ENCODE measurements at places on chromosomes 13 and 19.

GRCh38 chr19:7668842-7669241 is at the start of gene RETN:
TSS of gene RETN (plus strand) at chr19:7669049. CDS start at chr19:7669327, 278 bp downstream.
- no peak for DNase-seq

DNA sequence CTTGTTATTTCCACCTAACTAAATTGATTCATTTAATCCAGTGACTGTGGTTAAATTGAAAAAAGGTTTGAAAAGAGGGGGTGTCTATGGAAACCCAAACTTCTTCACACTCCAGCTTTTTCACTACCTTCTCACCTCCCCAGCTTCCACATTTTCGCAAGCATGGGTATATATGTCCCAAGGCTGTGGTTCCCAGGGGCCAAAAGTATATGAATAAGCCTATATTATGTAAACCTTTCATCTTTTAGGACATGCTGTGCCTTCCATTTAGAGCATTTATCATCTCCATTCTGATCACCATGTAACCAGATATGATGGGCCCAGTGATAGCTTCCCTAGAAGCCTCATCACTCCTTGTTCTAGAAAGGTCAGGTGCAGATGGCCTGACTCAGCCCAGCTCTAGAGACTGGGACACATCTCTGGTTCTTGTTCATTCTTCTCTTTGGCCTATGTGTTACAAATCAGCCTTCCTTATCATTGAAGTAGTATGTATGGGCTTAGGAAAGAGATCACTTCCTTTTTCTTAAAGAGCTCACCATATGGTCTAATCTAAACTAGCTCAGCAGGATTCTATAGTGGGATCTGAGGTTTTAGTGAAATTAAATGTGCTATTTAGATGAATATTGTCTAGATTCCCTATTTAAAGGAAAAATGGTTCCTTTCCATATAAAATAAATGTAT is 19.5 kb upstream of the ARL11 start:
- no peak for DNase-seq

- DNase-seq: no peak
Measured at GRCh38 chr19:34179066-34179465, 6.8 kb downstream of the LSM14A start.

- no peak for DNase-seq
Measured at GRCh38 chr13:31774186-31774750, 34.9 kb downstream of the RXFP2 start.

DNA sequence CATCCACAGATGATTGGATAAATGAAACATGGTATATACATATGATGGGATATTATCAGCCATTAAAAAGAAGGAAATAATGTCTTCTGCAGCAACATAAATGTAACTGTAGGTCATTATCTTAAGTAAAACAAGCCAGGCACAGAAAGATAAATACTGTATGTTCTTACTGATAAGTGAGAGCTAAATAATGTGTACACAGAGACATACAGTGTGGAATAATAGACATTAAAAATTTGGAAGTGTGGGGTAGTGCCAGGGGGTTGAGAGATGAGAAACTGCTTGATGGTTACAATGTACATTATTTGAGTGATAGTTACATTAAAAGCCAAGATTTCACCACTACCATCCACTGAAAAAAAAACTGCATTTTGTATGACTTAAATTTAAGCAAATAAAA is 26.0 kb upstream of the GPC6 start:
- DNase-seq: no peak

DNA sequence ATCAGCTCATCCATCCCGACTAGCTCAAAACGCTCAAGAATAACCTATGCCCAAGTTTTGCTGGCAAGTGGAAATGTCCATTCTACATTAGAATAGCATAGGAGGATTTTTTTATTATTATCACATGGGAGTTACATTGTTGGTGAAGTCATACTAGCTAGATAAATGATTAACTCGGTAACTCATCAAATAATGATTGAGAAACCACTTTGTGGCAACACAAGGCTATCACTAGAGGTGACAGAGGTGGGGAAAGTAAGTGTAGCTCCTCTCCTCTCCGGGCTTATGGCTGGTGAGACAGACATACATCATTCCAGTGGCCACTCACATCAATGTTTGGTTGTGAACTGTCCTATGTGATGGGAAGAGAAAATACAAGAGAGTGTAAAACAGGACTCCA is 161.6 kb downstream of the ZIC5 start:
- DNase-seq: no peak

GRCh38 chr13:75876142-75877050 is 240.3 kb downstream of the LMO7 start:
- peak; percentile 50 for DNase-seq

GRCh38 chr13:34345258-34345965 is 527.5 kb downstream of the RFC3 start:
- no peak for DNase-seq

DNA sequence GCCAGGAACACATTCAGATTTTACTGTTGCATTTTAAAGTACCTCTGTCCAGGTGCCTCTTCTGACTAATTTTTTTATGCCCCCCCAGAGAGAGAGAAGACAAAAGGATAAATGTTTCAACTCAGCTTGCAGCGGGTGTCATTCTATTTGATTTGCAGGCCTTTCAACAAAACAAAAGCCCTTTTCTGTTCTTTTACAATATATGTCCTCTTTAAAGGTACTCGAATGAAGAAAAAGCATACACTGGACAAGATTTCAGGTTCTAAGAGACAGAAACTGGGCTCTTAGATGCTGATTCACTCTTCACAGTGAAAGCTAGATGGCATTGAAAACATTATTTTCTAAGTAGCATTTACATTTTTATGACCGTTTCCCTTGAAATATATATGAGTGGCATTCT is 2.9 kb upstream of the FRY start:
- DNase-seq: no peak

DNA sequence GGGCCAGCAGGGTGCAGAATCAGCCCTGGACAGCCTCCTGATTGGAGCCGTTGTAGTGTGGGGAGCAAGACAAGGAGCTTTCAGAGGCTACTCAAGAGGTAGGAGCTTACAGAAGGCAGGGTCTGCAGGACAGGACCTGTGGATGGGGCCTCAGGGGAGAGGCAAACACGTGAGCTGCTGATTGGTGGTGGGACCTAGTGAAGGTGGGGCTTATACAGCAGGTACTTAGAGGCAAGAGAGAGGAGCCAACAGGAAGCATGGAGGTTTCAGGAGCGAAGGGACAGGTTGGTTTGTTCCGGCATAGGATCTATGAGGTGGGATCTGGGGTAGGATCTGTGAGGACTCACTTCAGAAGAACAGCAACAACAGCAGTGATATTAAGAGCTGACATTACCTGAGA is 32.4 kb downstream of the ZSWIM4 start:
- no peak for DNase-seq

- DNase-seq: peak; percentile 44
Measured at GRCh38 chr19:35757231-35757748, 461 bp upstream of the HSPB6 start.

DNA sequence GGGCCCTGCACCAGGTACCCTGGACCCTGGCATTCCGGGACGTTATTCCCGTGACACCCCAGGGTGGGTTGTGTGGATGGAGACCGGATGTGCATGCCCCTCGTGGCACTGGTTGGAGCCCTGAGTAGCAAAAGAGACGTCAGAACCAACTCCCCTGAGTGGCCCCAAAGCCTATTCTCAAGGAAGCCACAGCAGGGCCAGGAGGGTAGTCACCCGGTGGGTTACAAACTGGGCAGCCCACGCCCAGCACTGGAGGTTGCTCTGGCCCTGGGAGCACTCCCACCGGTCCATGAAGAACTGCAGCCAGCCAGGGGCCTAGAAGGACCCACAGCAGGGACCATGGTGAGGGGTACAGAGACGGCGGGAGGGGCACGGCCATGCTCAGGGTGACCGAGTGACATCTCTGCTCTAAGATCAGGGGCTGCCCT is 7.5 kb downstream of the KLF16 start:
- no peak for DNase-seq

DNA sequence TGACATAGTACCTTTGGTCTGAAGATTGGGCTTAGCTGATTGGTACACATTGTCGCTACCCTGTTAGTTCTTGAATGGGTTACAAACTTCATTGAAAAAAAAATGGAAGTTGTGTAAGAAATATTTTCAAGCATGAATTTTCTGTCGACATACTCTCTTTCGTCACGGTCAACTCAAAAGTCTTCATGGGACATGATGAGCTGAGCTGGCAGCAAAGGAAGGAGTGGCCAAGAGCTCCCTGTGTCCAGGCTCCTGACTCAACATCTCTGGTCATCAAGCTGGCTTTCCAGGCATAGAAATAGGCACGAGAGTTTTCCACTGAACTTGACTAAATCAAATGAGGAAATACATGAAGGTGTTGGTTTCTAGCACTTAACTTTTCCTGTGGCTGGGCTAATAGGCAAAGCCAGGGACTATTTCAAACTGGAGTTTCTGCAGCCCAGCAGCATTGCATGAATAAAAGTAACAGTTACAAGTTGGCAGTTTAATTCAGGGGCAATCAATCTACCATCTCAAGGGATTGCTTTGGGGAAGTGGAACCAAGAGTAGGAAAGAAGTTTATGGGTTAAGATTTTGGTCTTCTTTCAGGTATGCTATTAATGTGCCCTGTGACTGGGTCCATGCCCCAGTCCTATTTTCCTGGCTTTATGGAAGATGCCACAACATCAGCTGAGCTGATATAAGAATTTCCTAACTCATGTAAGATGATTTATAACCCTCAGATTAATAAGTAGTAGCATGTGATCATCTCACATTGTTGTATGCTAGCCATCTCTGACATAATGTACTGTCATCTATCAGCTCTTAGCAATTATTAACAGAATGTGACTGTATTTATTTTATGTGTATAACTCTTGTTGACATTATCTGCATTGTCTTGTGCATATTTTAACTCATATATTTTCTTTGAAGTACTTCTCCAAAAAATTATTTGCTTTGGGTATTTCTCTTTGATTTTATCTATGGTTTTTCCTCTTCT is 385.8 kb downstream of the DLEU7 start:
- DNase-seq: no peak

GRCh38 chr13:98307463-98308085 is 130.5 kb upstream of the RNF113B start:
- no peak for DNase-seq

DNA sequence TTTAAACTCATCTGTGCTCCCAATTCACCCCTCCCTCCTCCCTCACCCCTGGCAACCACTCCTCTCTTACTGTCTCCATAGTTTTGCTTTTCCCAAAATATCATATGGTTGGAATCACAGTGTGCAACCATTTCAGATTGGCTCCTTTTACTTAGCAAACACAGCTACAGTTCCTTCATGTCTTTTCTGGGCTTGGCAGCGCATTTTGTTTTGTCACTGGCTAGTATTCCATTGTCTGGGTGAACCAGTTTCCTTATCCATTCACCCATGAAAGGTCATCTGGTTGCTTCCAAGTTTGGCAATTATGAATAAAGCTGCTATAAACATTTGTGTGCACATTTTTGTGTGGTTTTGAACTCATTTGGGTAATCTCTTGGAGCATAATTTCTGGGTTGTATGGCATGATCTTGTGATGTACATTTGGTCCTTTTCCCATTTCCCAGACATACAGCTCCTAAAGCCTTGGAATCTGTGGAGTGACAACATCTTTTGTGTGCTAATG is 23.9 kb upstream of the GAS6 start:
- no peak for DNase-seq

DNA sequence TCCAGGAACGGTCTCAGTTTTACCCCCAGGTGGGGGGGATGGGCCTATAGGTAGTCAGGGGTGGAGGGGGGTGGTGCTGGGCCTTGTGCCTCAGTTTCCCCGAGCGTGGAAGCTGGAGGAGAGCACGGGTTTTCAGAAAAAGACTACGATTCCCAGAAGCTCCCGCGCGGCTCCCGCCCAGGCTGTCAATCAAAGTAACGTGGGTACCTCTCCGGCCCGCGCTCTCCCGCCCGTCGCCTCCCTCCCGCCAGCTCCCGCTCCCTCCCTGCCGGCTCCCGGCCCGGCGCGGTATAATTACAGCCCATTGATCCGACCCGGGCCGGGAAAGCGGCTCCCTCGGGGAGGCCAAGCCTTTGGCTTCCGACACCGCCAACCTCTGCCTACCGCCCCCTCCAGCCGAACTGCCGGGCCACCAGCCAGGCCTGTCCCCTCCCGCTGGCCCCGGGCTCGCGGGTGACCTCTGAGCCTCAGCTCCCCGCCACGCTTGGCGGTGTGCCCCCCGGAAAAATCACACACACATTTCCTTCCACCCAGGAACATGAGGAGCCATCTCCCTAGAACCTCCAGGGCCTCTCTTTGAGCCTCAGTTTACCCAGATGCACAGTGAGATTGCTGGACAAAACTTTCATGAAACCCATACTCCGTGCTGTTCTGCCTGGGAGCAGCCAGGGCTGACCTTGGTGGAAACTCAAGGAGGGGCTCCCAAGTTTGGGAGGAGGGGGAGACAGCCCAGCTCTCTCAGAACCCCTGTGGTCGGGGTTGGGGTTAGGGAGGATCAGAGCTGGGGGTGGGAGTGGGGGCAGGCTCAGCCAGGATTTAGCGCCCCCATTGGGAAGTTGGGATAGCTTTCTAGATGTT is 7.3 kb upstream of the TLE2 start:
- peak; percentile 89 for DNase-seq

- DNase-seq: no peak
Measured at GRCh38 chr13:28953714-28954418, 133.7 kb downstream of the MTUS2 start.

GRCh38 chr13:19663416-19663979 is 30.0 kb downstream of the MPHOSPH8 start:
- no peak for DNase-seq

DNA sequence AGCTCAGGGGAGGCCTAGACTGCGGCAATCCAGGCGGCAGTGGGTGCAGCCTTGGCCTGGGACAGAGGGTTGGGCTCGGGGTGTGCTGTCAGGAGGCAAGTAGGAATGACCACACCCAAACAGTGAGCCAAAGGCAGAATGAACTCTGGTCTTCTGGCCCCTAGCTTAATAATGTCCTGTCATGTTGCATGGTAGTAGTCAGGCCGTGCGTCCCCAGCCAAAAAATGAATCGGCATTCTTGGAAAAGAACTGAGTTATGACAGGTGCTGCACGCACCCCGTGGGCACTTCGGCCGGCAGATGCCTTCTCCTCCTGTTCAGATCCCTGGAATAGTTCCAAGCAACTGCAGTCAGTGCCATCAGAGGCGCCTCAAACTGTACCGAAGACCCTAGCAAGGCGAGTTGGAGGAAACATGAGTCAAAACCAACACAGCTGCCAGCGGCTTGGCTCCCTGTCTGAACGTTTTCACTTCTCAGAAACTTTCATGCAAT is 55.9 kb downstream of the ATP7B start:
- DNase-seq: no peak

DNA sequence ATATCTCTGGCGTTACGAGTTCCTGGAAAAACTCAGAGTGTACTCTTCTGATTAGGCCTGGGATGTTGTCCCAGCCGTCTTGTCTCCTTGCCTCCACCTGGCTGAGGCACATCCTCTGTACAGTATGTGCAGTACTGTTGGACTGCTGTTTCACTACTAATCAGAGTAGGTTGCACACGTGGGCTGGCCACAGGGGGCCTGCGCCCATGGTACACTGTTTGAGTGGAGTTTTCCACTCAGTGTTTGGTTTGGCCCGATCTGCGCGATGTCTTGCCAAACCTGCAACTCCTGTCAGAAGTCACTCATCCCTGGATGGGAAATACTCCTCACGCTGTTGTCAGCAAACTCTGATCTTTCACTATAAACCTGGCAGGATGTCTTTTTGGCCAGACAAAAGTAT is 189.6 kb upstream of the CSNK1A1L start:
- DNase-seq: no peak

- DNase-seq: no peak
Measured at GRCh38 chr13:35345992-35346391, 130.5 kb downstream of the MAB21L1 start.

- no peak for DNase-seq
Measured at GRCh38 chr13:62626771-62627170, 1211.1 kb upstream of the PCDH20 start.

GRCh38 chr13:103703246-103703645 is 637.0 kb upstream of the SLC10A2 start:
- DNase-seq: no peak
